ENCODE measurements at places on chromosomes 4 and X. TPM values are rescaled to one million over a fixed set of nuclear protein-coding genes. Genes with fewer than 3 reads are reported as not detected.

Gene ZNF674
- 5.0 TPM for total RNA-seq

Gene EDA
- total RNA-seq = 0.14 TPM

Gene GPC4
- 0.83 TPM for total RNA-seq

Gene WAS
- not detected for total RNA-seq

Gene VSIG4
- total RNA-seq = not detected
